ENCODE measurements at places on chromosomes 7 and 10.

- DNase-seq = no peak
Observed at GRCh38 chr10:73517166-73517888, 21.5 kb upstream of the PPP3CB start.

GRCh38 chr7:55501611-55502010 lies 70.7 kb downstream of the VOPP1 start:
- no peak for DNase-seq

DNA sequence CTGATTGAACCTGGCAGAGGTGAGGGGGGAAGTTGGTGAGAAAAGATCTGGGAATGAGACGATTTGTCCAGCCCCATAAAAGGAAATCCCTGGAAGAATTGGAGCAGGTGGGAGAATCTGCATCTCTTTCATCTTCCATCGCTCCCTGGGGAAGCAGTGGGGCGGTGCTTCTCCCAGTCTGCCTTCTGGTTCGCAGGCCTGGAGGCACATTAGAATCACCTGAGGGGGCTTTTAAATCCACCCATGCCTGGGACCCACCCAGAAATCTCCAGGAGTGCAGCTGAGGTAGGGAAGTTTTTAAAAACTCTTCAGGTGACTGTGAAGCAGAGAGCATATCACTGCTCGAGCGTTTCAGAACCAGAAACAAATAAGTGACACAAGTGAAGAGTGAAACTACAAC lies 26.7 kb upstream of the SYPL1 start:
- no peak for DNase-seq

DNA sequence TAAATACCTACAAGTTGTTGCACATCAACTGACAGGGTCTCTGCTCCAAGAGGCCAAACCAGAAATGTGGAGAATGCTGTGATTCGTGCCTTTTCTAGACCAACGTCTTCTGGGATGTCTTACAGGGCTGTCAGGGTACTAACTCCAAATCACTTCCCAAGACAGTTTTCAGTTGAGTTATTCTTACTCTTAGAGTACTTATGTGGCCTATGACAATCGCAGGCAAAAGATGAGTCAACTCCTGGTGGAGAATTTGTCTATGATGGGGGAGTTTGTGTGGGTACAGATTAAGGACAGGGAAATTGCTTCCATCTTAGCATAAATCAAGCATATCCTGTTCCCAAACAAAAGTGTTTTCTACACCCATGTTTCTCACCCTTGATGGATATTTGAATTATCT lies 734.8 kb downstream of the TNS3 start:
- no peak for DNase-seq

DNA sequence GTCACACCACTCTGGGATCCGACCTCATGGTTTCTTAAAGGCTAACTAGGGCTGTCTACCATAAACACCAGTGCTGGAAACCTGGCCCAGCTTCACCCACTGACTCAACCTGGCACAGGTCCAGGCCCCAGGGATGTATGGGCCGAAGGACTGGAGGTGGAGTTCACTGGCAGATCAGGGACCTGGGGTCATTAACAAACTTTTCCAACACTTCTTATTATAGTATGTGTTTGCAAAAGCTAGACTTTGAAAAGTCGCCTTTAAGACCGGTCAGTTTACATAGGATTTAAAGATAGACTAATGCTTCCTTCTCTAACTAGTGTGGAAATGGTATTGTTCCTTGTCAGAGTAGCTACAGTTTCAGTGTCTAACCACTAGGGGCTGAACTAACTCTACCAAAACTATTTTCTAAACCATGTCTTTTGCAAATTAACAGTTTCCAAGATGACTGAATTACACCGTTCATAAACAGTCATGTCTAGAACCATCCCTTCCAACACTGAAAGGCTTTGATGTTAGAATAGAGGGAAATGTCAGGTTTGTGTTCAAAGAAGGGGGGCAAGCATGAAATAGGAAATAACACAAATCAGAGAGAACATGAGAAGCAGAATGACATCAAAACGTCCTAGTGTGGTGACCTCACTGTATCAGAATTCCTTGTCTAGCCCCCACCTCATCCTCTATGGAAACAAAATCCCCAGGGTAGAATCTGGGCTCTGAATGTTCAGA lies 29.7 kb downstream of the STN1 start:
- no peak for DNase-seq

GRCh38 chr7:135970682-135971365 lies 6.3 kb downstream of the MTPN start:
- DNase-seq = no peak
